ENCODE measurements at places on chromosomes 6 and 20.

GRCh38 chr6:127458817-127459216 is 372 bp downstream of the KIAA0408 start:
- no peak for DNase-seq

GRCh38 chr6:12813321-12813720 is 96.8 kb downstream of the PHACTR1 start:
- no peak for DNase-seq

DNA sequence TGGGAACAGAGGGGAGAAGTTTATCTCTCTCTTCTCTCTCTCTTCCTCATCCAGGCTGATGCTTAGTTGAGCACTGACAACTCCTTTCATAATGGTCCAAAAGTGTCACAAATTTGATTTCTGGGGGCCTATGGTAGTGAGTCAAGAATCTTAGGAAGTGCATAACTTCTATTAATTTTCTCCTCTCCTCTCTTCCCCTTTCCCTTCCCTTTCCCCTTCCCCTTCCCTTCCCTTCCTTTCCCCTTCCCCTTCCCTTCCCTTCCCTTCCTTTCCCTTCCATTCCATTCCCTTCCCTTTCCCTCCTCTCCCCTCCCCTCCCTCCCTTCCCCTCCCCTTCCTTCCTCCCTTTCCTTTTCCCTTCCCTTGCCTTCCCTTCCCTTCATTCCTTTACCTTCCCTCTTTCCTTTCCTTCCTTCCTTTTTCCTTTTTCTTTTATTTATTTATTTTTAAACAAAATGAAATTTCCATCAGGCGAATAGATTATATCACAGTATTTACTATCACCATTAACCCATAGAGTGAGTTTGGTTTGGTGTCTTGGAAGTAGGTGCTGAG is 56.9 kb upstream of the JAG1 start:
- no peak for DNase-seq

- no peak for DNase-seq
These were observed 89.9 kb downstream of the RFPL4B start for GRCh38 chr6:112437058-112437457.

GRCh38 chr20:62873280-62873679 is 11.7 kb upstream of the TCFL5 start:
- DNase-seq = no peak

- no peak for DNase-seq
These were observed 133.7 kb downstream of the CDH4 start for GRCh38 chr20:61385731-61386130.

GRCh38 chr6:152471456-152472265 is 165.5 kb downstream of the SYNE1 start:
- no peak for DNase-seq

DNA sequence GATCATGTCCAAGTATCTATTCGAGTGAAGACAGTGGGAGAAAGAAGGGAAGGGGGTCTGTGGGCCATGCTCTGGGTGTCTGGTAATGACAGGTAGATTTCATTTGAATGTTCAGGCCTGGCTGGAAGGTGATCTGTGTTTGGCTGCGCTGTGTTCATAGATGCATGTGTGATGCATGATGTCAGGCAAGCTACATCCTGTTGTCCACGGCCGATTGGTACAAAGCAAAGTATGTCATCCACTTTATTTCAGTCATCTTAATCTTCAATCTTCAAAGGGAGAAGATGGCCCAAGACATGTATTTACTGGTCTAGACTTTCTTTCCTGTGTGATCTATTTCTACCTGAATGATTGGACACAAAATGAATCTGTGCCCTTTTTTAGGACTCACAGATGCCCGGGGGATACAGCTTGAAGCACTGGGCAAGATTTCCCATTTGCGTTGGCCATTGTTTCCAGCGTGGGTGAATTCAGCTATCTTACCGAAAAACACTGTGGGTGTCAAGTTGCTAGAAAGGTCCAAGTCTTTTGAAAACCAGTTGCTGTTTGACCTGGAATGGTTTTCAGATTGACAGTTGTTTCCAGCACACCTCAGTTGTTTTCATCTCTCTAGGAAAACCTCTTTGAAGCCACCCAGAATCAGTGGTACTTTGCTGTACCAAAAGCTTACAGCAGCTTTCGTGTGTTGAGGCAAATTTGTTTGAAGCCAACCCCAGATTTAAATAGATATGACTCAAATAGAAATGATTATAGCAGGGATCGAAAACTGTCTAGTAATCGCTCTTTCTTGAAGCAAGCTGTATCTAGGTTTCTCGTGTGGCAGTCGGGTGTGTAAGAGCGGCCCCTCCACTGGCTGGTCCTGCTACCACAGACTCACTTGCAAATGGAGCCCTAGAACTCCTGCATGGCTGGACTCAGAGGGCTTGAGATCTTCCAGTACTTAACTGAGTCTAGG is 27.2 kb downstream of the DUSP22 start:
- DNase-seq = no peak

GRCh38 chr6:27161946-27162603 is 85.4 kb upstream of the PRSS16 start:
- no peak for DNase-seq

DNA sequence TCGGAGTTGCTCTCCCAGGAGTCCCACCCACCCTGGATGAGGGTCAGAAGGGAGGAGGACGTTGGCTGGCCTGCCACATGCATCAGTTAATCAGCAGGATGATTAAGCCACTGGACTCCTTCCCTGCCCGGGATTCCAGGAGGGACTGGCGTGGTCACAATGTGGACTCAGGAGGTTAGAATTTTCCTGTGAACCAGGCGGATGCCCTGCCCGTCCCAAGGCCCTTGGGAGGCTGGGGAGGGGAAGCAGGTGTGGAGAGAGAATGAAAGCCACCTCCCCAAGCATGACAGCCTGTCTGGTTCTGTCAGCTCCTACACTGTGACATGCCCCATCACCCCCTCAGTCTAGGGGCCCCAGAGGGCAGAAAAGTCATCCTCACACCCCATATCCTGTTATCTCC is 11.6 kb upstream of the ITPR3 start:
- DNase-seq = no peak

DNA sequence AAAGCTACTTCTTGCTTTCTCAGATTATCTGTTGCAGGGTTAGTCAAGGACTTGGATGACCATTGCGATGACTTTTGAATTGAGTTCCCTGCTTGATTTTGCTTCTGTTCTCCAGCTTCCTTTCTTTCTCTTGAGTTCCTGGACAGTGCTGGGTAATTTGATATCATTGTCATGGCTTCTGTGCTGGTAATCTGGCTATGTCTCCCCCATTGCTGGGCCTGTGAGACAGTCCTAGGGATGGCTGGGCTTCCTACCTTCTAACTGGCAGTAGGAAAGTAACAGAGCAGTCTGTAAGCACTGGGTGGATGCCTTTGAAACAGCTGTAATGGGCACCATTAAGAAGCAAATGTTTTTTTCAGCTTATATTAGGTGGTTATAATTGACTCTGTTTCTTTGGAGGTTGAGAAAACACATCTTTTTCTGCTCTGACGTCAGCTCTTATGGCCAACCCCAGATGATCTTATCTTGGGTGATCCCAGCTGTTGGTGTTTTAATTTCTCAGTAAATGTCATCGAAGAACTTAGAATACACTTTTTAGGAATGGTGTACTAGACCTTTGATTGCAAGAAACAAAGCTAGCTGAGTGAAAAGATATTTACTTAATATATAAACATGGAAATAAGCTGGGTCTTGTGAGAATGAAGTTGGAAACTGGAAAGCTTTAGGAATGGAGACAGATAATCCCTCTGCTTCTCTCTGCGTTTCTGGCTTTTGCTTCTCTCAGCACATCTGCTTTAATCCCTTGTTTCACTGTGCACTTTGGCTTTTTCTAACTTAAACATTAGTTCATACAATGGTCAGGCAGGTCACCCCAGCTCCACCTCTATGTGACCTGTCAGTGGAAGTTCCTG is 195.0 kb upstream of the MAN1A1 start:
- no peak for DNase-seq

DNA sequence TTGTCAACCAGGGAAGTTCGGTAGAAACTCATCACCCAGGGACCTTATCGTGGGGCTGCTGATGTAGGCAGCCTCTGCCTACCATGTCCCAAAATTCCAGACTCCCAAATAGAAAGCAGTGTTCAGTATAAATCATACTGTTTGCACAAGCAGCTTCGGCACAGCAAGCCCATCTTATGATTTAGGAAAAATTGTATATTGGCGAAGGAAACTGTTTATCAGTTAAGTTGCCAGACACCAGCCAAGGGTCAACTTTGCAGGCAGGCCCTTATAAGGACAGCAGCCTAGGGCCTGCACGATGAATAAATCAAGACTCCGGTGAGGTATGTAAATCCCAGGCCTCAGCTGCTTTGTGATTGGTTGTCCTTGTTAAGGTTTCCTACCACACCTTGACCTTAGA is 36.8 kb downstream of the GFOD1 start:
- no peak for DNase-seq

DNA sequence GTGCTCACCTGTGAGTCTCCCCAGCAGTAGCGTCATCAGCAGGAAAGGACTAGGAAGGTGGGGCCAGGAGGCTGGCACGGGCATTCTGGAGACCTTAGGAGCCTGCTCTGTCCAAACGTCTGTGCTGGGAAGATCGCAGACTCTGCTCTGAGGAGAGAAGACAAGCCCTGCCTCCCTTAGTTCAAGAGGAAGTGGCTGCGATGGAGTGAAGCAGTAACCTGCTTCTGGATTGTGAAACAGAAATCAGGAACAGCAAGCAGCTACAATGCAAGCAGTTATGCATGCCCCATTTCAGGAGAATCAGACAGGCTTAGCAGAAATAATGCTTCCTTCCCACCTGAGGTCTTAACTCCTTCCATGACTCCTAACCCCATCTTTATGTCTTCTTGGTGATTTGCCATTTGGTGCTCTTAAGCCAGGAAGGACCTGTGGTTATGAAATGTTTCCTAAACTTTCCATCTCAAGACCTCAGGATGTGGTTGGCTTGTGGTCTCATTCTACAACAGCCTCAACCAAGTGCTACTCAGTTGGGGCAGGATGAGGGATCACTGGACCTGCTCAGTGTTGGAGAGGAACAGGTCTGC is at the start of gene SIRPB1:
Gene SIRPB1 (minus strand): TSS at position 149 of the 584 bp plus-strand sequence. CDS start 65 bp downstream, at position 84.
- DNase-seq = no peak

DNA sequence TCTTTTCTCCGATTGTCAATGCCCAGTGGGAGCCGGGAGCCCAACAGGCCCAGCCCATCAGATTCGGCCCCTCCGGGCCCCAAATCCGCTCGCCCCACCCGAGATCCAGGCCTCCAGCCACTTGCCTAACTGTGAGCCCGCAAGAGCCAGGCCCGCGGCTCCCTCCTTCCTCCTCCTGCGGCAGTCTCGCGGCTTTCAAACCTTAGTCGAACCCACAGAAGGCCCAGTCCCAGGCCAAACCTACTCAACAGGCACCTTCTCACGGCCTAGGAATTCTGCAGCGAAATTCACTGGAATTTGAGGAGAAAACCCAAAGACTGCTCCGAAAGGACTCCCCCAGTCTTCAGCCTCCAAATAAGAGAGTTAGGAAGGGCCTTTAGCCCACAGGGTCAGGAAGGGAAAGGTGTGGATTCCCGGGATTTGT is 2.8 kb upstream of the TFAP2A start:
- no peak for DNase-seq

DNA sequence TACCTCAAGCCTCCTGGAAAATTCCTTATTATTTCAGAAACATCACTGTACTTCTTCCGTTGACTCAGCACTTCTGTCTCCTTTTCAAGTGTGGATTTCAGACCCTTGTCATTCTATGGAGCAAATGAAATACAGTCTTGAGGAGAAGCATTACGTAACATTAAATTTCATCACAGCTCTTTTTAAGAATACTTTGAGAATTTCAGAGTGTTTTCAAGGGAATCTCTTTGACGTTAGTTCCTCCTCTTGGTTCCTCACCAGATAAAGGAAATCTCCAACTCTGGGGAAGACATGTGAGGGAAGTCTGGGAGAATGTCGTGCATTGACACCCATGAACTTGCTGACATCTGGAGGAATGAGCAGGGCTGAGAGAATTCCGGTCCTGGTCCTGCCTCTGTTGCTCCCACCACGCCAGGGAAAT is 32.3 kb downstream of the UST start:
- no peak for DNase-seq

DNA sequence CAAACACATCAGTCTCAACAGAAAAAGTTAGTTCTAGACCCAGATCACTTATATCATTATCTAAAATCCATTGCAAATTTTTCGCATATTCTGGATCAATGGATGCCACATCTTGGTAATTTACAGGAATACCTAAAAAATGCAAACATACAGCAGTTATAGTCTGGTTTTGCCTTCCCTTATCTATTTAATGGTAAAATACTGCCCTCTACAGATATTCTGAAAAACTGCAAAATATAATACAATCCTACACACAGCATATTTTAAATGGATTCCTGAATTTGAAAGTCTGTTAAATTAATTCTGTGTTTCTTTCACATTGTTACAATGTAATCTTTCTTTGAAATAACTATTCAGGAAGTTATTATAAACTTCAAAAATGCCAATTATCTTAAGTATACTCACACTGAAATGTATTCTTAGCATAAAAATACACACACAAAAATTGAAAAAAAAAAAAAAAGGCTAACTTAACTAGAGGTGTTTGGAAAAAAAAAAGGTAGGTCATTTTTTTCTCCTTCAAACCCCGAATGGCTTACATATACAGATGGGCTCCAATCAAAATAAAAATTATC is 88.4 kb downstream of the HACE1 start:
- DNase-seq = no peak

- no peak for DNase-seq
These were observed 812 bp downstream of the MYMX start for GRCh38 chr6:44217332-44218143.

DNA sequence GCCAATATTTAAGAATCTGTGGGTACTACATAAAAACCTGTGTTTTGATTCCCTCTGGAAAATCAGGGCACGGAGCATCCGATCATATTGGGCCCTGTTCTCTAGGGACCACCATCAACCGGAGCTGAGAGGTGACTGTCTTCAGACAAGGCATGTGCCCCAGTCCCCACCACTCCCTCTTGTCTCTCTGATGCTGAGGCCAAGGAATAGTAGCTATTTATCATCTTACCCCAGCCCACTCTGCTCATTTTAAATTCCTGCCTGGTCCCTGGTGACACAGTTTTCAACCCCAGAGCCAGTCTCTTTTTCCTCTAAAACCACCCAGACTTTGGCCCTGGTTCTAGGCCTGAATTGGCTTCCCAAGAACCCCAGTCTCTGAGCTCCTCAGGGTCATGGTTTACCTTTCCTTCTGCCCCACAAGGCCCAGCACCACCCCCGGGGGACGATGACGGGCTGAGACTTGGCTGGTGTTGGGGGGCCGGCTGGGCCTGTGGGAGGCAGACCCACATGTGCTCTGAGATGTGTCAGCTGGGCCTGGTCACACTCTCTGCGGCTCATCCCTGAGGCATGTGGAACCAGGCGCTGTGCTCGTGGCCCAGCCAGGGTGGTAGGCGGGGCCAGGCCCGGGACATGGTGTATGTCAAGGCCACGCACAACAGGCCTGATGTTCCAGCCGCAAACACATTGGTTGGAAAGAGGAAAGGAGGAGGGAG is 114.4 kb downstream of the CEBPB start:
- DNase-seq = no peak

DNA sequence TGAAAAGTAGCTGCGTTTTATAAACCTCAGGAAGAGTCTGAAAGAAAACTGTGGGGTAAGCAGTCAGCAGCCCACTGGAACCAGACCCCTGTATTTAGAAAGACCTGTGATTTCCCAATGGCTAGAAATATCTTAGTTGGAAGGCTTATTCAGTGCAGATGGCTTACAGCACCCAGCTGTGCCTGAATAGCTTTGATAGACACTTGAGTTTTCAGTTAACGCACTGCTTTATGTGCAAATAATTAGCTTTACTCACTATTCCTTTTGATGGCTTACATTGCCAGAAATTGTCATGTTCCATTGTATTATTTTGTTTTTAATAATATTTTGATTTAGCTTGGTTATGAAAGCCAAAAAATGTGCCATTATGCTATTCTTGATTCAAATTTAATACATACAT is 465.3 kb upstream of the SYNCRIP start:
- no peak for DNase-seq
